ENCODE measurements at places on chromosomes 16 and 17. TPM values are rescaled to one million over a fixed set of nuclear protein-coding genes. Genes with fewer than 3 reads are reported as not detected.

Gene BCAR1
- total RNA-seq, result 200 TPM

Gene ALDH3A1
- total RNA-seq, result 0.38 TPM

Gene PITPNC1
- 28.2 TPM for total RNA-seq

Gene WNT9B
- total RNA-seq, result not detected

Gene MMP15
- 17.9 TPM for total RNA-seq

Gene GAST
- not detected for total RNA-seq

Data from bladder microvascular endothelial cell (primary cell).